ENCODE measurements at places on chromosomes 12 and 14.

DNA sequence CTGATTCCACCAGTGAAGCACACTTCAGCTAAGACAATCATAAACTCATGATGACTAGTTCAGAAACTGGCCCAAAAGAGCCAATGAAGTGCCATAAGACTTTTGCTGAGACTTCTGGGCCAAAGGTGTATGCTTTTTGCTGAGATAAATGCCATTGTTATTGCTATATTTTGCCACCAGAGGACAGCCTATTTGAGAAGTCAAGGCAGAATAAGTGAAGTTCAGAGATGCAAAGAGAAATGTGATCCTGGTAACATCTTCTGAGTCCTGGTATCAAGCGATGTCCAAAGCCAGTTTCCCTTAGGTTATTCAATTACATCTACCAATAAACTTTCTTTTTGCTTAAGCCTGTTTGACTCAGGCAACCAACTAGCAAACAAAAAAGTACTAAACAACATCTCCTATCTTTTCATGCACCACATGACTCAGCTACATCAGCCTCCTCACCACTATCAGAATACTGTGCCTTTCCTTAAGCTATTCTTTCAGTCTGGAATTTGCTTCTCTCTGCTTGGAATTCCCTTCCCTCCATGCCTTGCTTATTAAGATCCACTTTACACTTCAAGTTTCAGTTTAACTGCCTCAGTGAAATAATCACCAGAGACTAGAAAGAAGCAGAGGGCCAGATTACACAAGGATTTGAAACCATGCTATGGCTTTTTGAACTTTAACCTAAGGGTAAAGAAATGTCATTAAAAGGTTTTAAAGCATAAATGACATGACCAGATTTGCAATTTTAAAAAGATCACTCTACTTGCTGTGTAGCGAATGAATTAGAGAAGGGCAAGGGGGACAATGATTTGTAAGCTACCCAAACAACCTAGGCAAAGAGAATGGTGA, 14.0 kb downstream of the CRY1 start:
- no peak for DNase-seq

DNA sequence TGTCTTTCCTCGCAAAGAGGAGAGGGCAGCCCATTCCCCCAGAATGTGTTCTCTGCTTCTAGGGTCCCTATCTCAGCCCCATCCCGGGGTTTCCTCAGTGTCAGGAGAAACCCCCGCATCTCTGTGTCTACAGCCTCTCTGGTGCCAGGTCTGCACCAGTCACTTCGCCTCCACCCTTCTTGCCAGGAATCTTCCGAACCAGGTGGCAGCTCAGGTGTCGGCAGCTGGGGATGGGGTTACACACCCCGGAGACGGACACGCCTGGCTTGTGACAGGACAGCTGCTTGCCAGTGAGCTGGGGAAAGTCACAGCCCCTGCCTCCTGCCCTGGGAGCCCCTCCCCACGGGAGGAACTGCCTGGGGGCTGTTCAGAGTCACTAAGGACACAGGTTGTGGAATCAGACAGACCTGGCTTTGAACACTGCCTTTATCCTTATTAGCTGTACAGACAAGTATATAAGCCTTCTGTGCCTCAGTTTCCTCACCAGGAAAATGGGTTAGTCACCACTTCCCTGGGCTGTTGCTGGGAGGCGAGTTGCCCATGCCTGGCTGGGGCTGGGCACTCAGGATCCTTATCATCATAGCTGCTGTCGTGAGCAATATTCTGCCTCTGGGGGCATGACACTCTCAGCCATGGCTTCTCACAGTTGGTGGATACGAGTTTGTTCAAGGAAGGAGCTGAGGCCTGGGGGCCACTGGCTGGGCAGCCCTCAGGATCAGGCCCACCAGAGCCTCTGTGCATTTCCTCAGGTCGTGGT, 10.8 kb downstream of the HIP1R start:
- DNase-seq = no peak

GRCh38 chr12:115871714-115872113, 405.8 kb downstream of the MED13L start:
- no peak for DNase-seq

DNA sequence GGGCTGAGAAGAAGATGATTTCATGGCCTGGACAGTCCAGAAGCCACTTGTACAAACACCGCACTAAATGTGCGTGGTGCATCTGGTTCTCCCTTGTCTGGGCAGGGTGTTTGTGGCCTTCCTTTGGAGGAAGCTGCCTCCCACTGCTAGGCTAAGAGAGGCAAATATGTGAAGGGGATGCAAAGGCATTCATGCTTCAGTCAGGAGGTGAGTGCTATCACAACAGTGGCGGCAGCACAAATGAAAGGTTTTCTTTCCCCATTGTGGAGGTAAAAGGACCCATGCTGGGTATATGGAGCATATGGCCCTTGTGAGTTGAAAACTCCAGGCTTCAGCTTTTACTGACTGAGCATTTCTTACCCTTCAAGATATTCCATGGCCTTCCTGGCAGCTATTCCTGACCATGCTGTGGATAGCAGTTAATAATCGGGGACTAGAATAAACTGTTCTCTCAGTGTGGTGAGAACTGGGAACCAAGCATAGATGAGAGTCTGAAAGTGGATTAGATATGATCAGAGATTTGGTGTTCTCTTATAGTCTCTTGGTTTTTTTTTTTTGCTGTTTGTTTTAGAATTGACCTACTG, 69.9 kb downstream of the MYRFL start:
- no peak for DNase-seq

DNA sequence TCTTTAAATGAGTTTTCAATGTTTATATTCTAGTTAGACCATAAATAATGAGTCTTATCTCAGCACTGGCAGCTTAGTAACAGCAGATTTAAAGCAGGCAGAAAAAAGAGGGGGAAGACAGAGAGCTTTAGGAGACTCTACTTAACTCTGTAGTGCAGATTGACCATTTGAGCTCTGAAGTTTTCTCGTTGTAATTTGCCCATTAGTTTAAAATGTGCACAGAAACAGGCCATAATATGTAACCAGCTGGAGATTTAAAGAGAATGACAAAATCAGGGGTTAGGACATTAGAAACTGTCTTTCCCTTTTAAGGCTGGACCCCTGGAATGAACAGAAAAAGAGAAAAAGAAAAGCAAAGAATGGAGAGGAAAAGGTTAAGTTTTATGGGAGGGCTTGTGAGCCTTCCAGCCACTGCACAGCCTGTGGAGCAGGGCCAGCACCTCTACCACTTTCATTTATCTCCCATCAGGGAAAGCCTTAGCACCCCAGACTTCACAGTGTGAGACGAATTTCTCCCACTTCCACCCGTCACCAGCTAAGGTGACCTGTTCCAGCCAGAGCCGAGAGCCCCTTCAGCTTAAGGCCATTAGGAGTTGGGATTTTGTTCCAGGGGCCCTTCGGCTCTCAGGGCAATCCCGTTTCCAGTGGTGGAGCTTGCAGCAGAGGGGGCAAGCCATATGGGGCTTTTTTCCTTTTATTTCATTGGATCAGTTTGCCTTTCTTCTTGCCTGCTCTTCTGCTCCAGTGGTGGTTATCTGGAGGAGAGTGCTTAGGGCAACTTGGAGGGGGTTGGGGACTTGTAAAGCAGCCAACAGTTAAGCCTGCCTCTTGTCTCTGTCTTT, 8.0 kb downstream of the IL22 start:
- no peak for DNase-seq

- no peak for DNase-seq
These were observed 15.6 kb downstream of the JDP2 start for GRCh38 chr14:75443203-75443969.

DNA sequence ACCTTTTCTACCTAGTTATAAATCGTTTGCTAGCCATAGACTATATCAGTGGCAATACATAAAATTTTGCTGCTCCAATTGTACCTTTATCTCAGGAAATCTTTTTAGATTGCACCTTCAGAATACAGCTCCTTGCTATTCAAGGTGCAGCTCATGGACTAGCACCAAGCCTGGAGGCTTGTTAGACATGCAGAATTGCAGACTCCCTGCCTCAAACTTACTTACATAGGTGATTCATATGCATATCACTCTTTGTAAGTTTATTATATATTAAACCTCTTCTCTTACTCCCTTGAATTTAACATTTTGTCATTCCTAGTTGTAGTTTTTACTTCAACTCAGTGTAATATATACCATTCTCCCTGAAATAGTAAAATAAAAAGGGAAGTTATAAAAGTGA, 195.4 kb upstream of the PDZRN4 start:
- DNase-seq = no peak

DNA sequence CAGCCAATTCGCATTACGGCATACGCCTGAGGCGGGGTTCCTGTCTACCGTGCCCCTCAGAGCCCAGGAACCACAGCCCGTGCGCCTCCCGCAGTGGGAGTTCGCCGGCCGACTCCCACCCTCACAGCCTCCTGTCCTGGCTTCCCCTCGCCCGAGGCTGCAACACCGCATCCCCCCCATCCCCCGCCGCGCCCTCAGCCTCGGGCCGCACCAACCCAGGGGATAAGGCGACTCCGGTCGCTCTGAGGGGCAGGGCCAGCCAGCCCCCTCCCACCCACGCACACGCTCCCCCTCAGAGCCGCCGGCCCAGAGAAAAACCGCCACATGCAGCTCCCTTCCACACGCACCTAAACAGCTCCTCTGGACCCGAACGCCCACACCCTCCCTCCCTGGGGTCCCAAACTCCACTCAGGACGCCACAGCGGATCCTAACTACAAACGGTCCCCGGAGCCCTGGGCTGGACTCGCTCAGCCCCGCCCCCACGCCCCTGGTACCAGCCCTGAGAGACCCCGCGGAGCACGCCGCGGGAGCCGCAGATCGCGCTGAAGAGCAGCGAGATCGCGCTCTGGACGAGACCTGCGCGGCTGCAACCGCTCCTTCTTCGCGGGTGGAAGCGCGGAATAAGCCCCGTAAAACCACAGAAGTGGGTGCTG, at the start of gene C14orf39:
C14orf39 (minus strand) TSS at position 466 of the 654 bp plus-strand sequence. CDS start 985 bp downstream, outside the sequence.
- DNase-seq = no peak

DNA sequence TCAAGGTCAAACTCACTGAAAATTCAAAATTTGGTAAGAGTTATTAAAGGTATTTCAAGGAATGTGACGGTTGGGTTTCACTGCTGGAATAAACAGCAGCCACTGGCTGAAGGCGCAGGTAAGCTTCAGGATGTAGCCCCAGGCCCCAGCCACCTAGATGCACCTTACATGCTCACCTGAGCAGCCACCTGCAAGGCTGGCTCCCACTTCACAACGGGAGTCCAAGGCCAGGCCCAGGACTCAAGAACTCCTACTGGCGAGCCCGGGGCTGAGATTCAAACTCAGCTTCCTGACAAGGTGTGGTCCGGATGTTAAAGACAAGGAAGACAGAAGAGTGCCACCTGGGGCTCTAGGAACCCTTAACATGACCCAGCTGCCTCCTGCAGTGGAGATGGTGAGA, 78.4 kb downstream of the ITPK1 start:
- DNase-seq = no peak

- DNase-seq = no peak
These were observed 12.5 kb downstream of the EGLN3 start for GRCh38 chr14:33938131-33938949.

DNA sequence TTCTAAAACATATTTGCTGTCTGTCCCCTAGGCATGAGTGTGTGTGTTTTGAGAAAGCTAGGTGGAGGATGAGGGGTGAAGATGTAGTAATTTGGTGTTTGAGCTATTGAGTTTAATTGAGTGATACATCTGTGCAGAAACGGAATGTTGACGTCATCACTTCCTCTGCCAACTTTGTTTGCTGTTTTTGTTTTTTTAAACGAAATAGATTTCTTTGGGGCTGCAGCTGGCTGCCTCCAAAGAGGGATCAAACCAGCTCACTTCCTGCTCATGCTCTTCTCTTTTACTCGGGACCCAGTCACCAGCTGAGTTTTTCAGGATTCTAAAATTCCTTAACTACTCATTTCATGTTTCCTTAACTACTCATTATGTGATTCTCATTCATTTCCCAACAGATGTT, 19.5 kb upstream of the CRACR2A start:
- no peak for DNase-seq
